Activated CD4-positive, CD25-positive, alpha-beta regulatory T cell (primary cell): ENCODE measurements at places on chromosomes 1 and 21.

DNA sequence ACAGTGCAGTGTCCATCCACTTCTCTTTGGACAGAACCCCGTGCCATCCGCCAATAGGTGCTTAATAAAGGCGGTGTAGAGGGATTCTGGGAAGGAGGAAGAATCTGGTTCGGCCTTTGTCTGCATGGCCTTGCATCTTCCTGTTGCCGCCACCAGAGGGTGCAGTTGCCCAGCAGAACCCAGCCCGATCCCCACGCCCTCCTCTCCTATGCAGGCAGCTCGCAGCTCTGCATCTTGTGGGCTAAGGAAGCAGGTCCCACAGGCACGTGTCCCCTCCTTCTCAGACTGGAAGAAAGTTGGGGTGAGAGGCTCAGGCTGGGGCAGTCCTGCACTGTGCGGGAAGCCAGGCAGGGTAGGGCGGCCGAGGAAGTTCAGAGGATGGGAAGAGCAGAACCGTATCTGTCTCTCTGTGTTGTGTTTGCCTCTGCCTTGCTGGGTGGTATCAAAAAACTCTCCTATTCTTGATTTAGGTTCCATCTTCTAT lies 20.8 kb downstream of the NAV1 start:
- peak; percentile 26 for DNase-seq

DNA sequence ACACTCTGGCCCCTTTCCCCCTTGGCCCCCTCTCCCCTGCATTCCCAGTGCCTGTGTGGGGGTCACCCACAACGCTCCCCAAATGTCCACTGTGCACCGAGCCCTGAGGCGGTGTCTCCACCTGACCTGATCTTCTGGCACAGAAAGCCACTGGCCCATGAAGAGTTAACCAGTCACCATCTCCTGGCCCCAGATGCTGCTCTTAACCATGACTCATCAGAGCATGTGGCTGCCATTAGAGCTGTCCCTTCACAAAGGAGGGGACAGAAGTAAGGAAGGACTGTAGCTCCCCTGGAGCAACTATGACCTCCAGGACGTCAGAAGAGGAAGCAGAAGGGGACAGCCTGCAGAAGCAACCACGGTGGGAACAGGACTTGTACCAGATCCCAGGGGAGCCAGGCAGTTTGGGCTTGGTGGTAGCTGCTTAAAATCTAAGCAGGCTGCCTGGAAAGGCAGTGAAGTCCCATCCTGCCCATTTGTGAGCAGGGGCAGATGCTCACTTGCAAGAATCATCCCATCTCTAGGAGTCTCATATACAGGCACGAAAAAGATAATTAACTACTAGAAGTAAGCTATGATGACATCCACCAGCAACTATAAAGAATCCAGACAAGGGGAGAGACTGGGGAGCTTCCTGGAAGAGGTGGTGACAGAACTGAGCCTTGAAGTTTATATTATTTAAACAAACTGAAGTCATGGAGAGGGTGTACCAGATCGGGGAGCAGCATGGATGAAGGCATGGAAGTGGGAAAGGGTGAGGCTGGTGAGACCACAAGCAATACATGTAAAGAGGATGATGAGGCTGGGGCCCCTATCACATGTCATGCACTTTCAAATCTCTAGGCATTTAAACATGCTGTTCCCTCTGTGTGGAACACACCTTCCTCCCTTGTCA lies 1.1 kb upstream of the TTC39A start:
- DNase-seq: no peak

- no peak for DNase-seq
These were observed 28.8 kb upstream of the TRIM17 start for GRCh38 chr1:228445490-228445842.

DNA sequence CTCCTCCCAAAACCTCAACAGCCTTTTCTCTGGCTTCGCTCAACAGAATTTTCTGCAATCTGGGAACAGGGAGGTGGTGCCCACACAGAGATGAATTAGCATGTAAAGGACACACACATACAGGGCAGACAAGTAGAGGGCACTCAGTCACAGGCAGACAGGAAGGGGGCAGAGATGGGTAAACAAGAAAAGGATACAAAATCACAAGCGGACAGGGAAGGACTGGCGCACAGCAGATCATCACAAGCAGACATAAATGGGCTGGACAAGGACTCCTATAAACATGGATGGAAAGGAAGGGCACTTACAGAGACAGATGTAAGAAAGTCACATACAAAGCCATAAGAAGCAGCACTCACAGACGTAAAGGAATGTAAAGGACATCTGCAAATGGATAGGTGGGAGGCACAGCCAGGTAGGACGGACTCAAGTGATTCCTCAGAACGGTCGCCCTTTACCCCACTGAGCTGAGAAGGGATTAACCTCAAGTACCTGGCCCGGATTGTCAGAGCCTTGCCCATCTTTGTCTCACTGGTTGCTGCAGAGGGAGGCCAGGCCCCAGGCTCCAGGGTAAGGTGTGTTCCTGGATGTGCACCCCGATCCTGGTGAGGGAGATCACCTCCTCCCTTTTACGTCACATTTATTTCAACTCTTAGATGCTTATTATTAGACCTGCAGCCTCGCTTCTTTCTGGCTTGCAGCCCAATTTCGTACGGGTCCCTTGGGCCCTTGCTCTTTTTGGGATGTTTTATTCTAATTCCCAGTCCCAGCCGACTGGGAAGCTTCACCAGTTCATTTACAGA lies 836 bp upstream of the PRCC start:
- no peak for DNase-seq

DNA sequence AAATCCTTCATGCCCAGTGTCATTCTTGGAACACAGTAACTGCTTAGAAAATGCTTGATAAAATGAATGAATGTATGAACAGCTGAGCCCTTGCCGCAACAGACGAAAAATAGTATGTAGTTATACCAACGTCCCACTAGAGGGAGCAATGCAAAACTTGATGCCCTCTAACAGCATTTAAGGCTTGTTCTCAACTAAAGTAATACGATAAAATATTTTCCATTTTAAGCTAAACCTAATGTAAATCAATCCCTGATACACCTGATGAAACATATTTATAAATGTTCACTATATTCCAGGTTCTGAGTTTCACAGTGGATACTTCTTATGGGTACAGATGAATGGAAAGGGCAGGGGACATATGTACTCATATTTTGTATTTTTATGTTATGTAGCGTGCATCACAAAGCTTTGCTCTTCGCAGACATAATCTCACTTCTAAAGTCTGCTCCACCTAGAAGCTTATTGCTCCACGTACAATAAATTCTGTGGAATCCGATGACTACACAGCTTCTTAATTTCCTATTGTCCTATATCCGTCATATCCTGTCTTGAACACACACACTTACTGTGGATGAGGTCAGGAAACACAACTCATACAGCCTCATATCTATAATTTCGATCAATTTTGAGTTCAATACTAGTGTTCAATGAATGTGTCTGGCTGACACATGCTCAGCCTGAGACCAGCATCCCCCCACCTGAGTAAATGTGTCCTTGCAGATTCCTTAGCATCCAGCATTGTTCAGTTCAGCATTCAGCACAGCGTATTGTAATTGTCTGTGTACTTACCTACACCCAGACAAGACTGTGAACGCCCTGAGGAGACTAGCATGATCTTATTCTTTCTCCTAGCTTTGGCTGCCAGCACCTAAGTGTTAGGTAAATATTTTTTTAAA lies 4.4 kb upstream of the UTP25 start:
- no peak for DNase-seq

DNA sequence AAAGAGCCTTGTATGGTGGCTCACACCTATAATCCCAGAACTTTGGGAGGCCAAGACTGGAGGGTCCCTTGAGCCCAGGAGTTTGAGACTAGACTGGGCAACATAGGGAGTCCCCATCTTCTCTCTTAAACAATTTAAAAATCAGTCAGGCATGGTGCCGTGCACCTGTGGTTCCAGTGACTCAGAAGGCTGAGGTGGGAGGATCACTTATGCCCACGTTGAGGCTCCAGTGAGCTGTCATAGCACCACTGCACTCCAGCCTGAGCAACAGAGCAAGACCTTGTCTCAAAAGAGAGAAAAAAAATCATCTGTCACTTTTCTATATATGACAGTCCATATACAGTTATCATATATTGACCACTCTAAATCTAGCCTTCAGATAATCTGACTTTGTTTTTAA lies 658.3 kb downstream of the LTN1 start:
- no peak for DNase-seq

DNA sequence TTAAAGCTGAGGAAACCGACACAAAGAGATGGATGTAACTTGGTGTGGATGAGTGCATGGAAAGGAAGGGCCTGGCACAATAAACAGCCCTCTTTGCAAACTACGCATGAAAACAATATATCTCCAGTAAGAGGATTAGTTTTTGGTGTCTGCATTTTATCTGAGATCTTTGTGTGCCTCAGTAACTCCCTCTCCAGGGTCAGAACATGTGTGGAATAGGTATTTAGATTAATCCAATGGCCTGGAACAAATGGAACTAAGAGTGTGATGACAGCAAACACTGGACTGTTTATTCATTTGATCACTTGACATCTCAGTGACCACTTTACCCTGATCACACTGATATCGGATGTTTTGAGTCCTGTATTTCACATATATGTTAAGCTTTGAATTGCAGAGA lies 45.3 kb downstream of the AKNAD1 start:
- DNase-seq: no peak

DNA sequence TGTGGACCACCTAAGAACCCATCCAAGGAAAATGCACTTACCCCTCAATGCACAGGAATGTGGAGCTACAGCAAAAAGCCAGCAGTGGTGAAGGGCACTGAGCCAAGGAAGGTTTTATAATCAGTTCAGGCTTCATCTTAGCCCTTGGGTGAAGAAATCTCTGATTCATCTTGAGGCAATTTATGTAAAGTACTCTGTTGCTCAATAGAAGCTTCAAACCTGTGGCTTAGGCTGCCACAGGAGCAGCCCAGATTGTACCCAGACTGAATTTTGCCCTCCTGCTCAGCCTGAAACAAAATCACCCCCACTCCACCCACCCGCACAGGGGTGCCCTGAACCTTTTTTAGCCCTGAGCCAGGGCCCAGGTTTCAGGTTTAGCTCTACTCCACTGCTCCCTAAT lies at the start of gene S100A12:
S100A12 (minus strand) TSS at position 111 of the 400 bp plus-strand sequence. CDS start 1,029 bp downstream, outside the sequence.
- DNase-seq: no peak

DNA sequence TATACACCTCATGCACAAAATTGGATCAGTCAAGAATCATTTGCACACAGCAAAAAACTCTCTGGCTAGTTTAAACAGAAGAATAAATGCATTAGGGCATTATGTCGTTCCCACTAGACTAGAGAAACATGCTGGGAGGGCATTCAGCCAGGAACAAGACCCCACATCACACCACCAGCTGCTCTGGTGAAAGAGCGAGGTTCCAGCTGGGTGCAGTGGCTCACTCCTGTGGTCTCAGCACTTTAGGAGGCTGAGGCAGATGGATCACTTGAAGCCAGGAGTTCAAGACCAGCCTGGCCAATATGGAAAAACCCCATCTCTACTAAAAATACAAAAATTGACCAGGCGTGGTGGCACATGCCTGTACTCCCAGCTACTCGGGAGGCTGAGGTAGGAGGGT lies 52.1 kb upstream of the BACE2 start:
- DNase-seq: no peak

DNA sequence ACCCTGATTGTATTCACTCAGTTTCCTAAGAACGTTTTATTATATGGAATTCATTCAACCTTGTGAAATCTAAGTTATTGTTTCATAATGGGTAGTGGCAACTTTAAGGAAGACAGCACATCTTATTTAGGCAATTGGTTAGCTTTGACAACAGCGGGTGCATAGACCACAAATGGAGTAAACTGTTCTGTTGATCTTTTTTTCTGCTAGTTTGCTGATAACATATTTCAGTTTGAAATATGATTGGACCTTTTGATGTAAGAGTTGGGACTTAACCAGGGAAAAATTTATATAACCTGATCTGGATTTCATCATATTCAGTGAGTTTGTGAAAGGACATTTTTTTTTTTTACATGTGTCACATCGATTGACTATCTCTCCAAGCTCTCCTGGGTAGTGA lies 151.7 kb downstream of the HLX start:
- DNase-seq: no peak

DNA sequence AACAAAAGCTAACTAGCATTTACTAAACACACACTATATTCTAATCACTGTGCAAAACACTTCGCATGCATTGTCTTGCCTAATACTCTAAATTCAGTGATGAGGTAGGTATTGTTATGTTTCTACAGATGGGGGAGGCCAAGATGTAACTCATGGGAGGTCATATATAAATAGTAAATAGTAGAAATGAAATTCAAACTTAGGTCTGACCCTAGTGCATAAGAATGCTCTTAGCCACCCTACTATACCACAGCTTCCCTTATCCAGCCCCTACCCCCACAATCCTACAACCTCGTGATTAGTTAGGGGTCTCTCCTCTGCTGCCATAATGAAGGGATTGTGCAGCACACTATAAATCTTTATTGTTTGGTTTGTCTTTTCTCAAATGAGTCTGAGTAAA lies 3.3 kb downstream of the PFDN2 start:
- DNase-seq: no peak

GRCh38 chr1:231695439-231696255 lies 69.1 kb downstream of the DISC1 start:
- DNase-seq: no peak

- DNase-seq: no peak
These were observed 1.3 kb downstream of the ATXN7L2 start for GRCh38 chr1:109485001-109485400.
